ENCODE measurements at places on chromosomes 1 and 21.

- no peak for DNase-seq
Observed at GRCh38 chr1:169999761-170000160, 74.7 kb downstream of the KIFAP3 start.

GRCh38 chr1:63887809-63888208, 114.0 kb downstream of the ROR1 start:
- DNase-seq, result no peak

DNA sequence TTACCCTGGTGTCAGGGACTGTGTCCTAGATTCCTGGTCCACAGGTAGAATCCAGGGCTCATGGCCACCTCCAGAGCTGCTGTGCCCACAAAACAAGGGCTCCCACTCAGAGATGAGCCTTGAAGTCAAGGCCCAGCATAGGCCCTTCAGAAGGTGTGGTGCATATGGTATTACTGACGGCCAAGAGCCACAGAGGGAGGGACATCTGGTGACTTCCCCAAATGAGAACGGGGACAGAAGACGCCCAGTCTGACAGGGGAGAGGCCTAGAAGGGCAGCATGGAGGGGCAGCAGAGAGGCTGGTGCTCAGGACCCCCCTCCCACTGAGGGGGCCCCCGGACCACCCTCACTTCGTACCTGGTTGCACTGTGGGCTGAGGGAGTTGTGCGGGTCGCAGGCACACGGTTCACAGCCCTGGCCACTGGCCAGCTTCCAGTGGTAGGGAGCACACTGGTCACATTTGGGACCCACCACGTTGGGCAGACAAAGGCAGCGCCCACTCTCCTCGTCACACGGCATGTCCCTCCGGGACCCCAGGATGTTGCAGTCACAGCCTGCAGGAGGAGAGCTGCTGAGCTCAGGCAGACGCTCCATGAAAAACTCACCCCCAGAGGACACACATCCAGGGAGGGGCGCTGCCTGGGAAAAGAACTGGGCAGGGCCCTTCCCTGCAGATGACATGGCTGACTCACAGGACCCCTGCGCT, 25.0 kb downstream of the LAMB3 start:
- no peak for DNase-seq

- no peak for DNase-seq
Observed at GRCh38 chr1:37153116-37154100, 119.1 kb upstream of the GRIK3 start.

- no peak for DNase-seq
Observed at GRCh38 chr1:108503062-108503733, 53.1 kb downstream of the NBPF6 start.

DNA sequence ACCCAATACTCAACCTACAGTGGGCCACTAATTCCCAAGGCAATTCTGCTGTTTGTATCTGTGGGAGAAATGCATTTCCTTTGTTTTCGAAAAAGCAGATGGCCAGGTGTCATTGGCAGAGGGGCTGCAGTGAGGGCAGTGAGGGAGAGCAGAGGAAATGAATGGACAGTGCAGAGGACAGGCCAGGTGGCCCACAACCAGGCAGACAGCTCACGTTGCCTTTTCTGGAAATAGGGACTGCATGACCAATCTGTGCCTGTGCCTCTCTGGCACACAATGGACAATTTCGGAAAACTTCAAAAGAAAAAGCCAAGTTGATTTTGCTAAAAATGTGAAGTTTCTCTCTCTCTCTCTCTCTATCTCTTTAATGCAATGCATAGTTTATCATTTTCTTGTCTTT, 52.6 kb upstream of the ETS2 start:
- DNase-seq, result no peak

GRCh38 chr1:107138166-107138565, 2.7 kb upstream of the NTNG1 start:
- DNase-seq, result no peak

- no peak for DNase-seq
Observed at GRCh38 chr1:6384135-6384534, 9.4 kb downstream of the ACOT7 start.

- no peak for DNase-seq
Observed at GRCh38 chr1:205466595-205467220, 10.9 kb upstream of the BLACAT1 start.

DNA sequence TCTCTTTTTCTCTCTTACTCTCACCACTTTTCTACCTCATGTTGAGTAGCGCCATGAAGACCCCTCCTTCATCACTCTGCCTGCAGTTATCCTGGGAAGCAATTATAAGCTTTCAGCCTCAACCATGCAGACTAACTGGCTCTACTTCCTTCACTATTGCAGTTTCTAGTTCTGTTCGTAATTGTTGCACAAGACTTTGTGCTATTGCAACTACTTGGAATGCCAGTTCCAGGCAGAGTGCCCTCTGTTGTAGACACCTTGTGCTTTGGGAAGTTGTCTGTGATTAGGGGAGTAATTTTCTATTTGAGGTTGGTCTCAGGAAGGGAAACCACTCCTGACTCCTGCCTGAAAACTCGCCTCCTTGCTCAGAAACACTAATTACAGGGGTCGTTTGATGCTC, 19.4 kb downstream of the PGM1 start:
- no peak for DNase-seq

DNA sequence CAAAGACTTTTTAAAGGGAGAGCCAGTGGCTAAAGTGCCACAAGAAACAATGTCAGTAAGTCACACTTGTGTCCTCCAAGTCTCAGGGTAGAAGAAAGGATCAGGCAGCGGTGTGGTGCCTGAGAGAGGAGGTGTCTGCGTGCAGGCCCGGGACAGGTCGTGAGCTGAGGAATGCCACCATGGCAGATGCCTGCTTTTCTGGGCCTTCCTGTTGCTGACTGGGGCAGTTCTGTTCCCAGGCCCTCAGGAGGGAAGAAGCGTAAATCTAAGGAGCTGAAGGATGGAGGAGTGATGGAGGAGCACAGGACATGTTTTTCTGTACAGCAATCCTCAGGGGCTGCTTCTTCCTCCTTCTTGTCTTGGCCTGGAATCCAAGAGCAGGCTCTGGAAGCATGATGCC, 165.8 kb downstream of the ZBTB18 start:
- no peak for DNase-seq

GRCh38 chr1:168394858-168395257, 114.2 kb downstream of the TBX19 start:
- no peak for DNase-seq

DNA sequence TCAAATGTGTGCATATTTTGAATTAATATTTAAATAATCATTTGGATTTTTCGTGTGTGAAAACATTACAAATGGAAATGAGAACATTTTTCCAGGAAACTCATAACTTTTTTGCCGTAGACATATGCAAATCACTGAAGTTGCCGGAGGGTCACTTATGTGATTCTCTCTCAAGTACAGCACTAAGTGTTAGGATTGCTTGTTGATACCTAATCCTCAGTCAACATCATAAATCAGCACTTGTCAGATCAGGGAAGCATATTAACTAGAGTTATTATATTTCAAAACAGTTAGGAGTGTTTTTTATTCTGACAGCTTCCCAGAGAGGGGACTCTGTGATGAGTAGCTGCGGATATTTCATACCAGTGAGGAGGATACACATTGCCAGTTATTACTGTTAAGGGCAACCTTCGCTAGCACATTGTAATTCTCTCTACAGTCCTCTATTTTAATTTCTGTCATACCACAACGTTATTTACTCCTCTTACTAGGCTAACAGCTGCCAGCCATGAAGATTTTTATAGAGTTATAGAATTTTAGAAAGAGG, 41.5 kb downstream of the NCAM2 start:
- no peak for DNase-seq

- no peak for DNase-seq
Observed at GRCh38 chr1:11422686-11423085, 56.3 kb upstream of the DISP3 start.

DNA sequence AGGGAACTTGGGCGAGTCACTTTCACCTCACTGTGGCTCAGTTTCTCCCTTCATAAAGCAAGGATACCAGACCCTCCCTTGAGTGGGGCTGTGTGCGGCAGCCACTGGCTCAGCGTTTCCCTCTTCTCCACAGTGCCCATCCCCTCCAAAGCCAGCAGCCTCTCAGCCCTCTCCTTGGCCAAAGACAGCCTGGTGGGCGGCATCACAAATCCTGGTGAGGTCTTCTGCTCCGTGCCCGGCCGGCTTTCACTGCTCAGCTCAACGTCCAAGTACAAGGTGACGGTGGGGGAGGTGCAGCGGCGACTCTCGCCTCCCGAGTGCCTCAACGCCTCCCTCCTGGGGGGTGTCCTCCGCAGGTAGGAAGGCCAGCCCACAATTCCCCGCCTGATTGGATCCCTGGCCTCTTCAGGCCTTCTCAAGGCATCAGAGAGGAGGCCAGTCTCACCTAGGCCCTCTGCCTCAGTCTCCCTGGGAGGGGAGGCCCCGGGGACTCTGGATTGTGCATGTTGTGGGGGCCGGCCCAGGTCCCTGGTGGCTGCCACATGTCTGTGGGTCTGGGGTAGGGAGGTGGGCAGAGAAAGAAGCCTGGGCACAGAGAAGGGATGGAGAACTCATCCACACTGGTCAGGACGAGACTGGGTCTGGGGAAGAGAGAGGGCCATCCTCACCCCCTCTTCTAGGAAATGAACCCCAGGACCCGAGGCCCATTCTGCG, 15.2 kb downstream of the TFAP2E start:
- no peak for DNase-seq

- DNase-seq, result no peak
Observed at GRCh38 chr21:42964546-42965210, 9.7 kb upstream of the PKNOX1 start.

- no peak for DNase-seq
Observed at GRCh38 chr1:244431166-244431565, 20.5 kb downstream of the ADSS2 start.

GRCh38 chr1:223556414-223557129, 108.9 kb downstream of the CAPN8 start:
- DNase-seq, result no peak

DNA sequence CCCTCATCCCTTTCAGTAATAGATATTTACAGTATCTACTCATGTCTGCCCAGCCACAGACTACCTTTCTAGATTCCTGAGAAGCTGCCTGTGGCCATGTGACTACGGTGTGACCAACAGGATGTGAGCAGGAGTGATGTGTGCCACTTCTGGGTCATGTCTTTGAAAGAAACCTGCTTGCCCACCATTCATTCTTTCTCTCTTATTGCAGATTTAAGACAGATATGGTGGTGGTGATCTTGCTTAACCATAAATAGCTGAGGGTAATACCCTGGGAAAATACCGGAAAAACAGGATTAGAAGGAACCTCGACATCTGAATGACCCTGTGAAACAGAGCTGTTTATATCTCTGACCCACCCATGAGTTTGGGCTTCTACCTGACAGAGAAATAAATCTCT, 41.6 kb upstream of the GUCA2A start:
- no peak for DNase-seq

All from GOT3 (cell line).